Dorsolateral prefrontal cortex (tissue), 122 donors: ENCODE measurements at places on chromosomes 1 and 21.

- peak; percentile 67 for DNase-seq
These were observed 316.9 kb upstream of the VAMP3 start for GRCh38 chr1:7454052-7454815.

GRCh38 chr1:952201-952600 lies 6.9 kb downstream of the NOC2L start:
- DNase-seq: no peak

DNA sequence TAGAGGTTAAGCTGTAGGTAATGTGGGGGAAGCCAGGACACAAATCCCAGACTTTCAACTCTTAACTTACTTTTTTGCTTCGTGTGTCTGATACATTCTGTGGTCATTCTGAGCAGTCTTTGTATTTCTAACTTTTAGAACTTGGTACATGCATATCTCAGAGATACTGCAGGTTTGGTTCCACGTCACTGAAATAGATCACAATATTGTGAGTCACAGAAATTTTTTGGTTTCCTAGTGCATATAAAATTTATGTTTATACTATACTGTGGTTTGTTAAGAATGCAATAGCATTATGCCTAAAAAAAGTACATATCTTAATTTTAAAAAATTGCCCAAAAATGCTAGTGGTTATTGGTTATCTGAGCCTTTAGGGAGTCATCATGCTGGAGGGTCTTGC lies 3.2 kb downstream of the URB2 start:
- DNase-seq: no peak

DNA sequence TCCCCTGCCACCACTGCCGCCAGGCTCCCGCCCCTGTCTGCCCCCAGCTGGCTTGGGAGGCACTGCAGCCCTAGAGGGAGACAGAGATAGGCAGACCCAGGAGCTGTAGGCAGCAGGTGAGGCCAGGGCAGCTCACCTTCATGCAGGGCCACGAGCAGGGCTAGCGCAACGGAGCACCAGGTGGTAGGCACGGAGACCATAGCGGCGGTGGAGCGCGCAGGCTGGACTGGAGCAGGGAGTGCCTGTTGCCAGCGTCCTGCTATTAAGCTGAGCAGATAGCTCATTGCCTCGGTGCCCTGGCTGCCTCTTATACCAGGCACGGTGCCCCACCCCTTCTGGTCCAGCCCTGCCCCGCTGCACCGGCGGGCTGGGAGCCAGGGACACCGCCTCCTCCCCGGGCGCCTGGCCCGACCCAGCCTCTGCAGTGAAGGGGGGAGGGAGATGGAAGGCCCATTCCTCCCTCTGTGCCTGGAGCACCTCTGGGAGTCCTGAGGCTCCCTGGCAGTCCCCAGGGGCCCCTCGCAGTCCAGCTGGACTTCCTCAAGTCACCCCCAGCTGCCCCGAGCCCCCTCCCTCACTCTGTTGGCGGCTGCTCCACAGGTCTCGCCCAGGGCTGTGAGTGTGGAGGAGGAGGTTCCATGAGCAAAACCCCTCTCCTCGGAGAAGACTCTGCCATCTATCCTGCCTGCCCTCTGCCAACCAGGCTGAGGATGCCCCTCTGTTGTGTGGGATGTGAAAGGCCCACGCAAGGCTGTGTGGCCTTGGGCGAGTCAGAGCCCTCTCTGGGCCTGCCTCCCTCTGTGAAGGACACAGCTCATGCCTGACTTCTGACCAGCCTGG lies at the start of gene EDN2:
Gene EDN2, minus strand, starts transcription at position 282 of the 840 bp plus-strand sequence. Its CDS starts 82 bp downstream, at position 200.
- DNase-seq: no peak

- DNase-seq: no peak
These were observed 107.5 kb downstream of the CSMD2 start for GRCh38 chr1:34057347-34058130.

- DNase-seq: no peak
These were observed 832 bp downstream of the HCN3 start for GRCh38 chr1:155277902-155278688.

DNA sequence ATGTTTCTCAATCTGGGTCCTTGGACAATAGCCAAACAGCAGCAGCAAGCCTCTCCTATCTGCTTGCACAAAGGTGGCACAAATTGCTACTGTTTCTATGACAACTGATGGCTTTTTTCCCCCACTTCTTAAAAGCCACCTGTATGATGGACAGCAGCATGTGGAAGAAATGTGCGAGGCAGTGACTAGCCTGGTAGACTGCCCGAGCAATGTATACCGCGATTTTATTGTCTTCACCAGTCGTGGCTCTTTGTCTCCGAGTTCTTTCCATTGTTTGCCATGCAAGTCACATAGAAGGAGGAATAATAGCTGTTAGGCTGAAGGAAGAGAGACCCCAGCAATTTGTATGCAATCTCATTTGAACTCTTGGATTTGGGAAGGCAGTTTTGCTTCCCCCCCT lies 79.4 kb downstream of the S1PR1 start:
- DNase-seq: no peak

- no peak for DNase-seq
These were observed 15.1 kb upstream of the AIM2 start for GRCh38 chr1:159091607-159092031.

- no peak for DNase-seq
These were observed 187.3 kb upstream of the GALNT2 start for GRCh38 chr1:229879746-229880145.

- no peak for DNase-seq
These were observed 264.9 kb downstream of the DYRK1A start for GRCh38 chr21:37631319-37632117.

DNA sequence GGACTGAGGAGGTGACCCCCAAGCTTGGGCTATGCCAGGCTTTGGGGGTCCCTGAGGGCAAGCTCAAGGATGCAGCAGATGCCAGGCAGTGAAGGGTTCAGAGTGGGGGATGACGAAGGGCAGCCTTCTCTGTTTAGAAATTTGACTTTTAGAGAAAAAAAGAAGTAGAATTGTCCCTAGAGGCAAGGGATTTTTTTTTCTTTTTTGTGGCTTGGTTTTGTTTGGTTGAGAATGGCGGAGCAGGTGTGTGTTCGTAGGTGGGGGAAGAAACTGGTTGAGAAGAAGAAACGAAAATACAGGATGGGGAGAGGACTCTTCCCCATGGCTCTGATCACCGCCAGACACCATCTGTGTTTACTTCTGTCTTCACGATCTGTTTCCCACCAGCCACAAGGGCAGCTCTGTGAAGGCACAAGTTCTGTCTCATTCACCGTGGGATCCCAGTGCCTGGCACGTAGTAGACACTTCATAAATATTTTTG lies 8.2 kb downstream of the PLA2G5 start:
- DNase-seq: no peak

DNA sequence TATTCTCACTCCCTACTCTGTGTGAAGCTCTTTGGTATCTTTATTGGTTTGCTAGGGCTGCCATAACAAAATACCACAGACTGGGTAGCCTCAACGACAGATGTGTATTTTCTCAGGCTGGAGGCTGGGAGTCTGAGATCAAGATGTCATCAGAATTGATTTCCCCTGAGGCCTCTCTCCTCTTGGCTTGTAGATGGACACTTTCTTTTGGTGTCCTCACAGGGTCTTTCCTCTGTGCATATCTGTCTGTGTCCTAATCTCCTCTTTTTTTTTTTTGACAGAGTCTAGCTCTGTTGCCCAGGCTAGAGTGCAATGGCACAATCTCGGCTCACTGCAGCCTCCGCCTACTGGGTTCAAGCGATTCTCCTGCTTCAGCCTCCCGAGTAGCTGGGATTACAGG lies 71.4 kb upstream of the KCNJ6 start:
- DNase-seq: no peak

DNA sequence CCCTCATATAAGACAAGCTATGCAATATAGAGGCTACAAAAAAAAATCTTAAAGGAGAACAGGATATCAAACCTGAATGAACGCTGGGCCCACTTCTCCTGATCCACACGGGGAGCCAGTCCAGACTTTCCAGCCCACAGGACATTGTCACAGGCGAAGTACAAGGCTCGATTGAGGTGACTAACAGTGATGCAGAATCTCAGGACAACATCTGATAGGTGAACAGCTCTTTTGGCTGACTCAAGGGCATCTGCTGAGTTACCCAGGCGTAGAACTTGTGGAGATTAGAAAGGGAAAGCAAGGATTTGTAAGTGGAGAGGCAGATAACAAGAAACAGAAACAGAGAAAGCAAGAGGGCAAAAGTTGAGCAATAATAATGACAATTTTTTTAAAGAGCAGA lies 1.8 kb downstream of the PEX11B start:
- DNase-seq: no peak

- DNase-seq: no peak
These were observed 10.6 kb upstream of the NADK start for GRCh38 chr1:1788646-1789431.

DNA sequence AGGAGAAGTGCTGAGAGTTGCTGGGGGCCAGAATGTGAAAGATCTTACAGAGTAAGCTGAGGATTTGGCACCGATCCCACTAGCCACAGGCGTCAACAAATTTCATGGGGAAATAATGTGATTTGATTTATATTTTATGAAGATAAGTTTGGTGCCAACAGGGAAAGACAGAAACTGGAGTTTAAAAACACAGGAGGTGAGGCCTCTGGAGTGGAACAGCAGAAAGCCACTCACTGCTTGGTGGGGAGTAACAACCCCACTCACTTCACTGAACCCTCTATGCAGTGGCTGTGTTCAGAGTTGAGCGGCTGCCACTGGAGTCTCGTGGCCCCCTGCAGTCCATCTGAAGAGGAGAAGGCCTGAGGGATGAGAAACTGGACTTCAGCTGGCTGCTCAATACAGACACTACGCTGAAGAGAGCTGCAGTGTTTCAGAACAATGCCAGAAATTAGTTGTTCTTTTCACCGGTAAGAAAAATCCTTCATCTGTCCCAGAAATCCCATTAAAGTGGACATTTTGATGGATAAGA lies 48.0 kb upstream of the RXRG start:
- no peak for DNase-seq

- DNase-seq: no peak
These were observed 11.9 kb downstream of the XKR8 start for GRCh38 chr1:27971674-27972073.

DNA sequence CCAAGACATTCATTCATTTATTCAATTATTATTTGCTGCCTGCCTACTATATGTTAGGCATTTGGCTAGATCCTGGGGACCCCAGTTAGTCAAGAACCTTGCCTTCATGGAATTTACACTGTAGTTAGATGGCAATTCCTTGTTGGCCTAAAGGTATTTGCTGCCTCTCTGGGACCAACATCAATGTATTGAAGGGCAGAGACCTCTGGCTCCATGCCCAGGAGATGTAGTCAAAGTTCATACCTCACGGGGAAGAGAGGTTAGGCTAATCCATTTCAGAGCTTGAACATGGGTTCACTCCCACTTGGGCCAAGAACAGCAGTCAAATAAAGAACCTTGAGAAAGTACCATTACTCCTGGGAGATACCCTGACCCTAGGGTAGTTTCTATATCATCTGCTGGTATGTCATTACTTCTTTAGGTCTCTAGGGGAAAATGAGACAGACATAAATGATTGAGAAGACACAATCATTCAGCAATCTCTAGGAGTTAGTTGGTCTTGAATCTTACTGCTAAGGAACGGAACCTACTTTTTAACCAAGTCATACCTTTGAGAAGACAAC lies 32.0 kb downstream of the SORT1 start:
- DNase-seq: no peak

- no peak for DNase-seq
These were observed 1.7 kb upstream of the GRIK3 start for GRCh38 chr1:37035796-37036666.

- no peak for DNase-seq
These were observed 3.2 kb downstream of the TFF3 start for GRCh38 chr21:42311816-42312625.

DNA sequence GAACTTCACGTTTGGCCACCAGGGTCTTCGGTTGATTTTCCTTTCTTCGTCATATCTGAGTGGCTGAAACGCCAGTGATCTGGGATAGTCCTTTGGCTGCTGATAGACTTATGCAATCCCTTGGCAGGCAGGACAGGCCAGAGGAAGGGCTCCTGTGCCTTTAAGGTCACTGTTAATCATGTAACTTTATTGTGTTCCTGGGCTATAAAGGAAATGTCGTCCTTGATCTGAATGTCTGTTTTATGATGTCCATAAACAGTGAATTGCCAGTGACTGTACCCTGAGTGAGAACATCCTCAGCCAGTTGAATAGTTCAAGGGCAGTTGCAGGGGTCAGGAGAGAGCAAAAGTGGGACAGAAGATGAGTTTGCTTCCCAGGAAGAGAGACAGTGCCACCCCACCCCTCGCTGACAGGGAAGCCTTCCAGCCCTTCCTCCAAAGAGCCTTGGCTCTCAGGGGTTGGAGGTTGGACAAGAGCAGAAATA lies 68.0 kb downstream of the PDE9A start:
- DNase-seq: no peak

DNA sequence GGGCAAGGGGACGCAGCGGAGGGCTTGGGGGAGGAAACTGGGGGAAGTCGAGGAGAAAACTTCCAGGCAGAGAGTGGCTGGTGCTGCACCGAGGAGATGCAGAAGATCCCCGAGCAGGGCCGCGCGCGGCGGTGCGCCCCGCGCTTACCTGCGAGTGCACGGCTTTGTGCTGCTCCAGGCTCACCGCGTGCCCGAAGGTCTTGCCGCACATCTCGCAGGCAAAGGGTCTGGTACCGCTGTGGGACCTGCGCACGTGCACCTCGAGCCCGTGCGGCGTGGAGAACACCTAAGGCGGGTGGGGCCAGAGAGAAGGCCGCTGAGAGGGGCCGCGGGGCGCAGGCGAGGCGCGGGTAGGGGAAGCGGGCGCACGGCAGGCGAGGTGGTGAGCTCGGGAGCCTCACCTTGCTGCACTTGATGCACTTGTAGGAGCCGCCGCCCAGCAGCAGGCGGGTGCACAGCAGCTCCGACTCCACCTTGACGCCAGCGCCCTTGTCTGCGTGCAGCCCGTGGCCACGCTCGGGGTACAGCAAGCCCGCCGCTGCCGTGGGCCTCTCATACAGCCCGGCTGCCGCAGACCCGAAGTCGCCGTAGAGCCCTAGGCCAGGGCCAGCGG lies 6.4 kb downstream of the GFI1 start:
- no peak for DNase-seq

- DNase-seq: peak; percentile 45
These were observed 770 bp downstream of the NTNG1 start for GRCh38 chr1:107141491-107142126.

GRCh38 chr1:4838231-4838630 lies 183.8 kb downstream of the AJAP1 start:
- no peak for DNase-seq

DNA sequence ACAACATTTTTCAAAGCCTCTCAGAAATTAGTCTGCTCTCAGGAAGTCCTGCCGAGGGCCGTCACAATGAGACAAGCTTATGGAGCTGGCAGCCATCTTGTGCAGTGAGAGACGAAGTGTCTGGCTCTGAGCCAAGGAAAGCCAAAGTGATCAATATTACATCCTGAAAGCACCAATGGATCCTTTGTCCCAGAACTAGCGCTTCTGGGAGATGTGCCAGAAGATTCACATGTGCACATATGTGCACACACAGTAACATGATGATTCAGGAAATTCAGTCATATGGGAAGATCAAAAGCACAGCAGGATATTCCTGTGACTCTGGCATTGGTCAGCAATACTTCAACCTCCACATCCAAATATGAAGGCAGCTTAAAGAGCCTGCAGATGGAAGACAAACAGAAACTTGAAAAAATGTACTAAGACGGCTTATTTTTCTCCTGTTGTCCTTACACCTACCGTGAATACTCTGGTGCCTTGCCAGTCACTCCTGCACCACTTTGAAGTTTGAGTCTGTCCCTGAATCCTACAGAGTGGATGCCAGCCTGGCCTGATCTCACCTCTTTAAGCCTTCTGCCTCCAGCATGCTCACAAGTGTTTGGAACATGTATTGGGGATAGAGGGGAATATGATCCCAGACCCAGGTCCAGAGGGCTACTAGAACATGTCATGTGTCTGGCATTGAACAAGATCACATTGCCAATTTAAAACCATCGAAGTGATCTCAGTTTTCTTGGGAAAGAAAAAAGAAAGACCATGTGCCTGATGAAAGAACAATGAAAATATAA lies 44.5 kb upstream of the PRRX1 start:
- peak; percentile 43 for DNase-seq

GRCh38 chr1:208942394-208943130 lies 641.0 kb upstream of the CAMK1G start:
- DNase-seq: no peak
